ENCODE measurements at places on chromosomes 12 and 14.
A peak's percentile ranks its signal among the peaks of the same experiment; 100 is the strongest.

- DNase-seq: no peak
Measured at GRCh38 chr14:89540009-89540829, 123.2 kb upstream of the FOXN3 start.

DNA sequence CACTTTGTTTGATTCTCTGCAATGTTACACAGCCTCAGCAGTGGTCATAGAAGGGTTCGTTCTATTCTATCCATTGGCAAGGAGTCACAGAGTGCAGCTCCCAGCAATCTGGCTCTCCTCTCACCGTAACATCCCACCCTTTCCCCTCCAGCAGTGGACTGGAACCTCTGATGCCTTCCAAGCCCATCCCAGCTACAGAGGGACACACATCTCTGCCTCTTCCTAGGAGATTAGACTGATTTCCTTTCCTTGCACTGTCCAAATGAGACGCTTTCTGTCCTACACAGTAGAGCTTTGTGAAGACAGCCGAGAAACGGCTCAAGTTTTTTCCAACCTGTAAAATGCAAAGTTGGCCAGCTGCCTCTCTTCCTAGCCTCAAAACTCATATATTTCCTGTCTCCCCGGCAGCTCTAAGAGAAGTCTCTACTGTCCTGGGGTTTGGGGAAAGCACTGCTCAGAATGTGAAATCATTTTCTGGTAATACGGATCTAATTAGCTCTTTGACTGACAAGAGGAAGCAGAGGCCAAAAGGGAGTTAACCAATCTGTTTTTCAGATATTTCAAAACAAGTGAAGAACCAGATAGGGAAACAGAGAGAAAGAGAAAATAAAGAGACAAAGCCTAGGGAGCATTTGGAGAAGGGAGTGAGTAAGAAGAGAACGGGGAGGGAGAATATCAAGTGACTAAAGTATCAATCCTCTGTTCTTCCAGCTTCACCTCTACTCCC lies 516 bp downstream of the NINJ2 start:
- no peak for DNase-seq

DNA sequence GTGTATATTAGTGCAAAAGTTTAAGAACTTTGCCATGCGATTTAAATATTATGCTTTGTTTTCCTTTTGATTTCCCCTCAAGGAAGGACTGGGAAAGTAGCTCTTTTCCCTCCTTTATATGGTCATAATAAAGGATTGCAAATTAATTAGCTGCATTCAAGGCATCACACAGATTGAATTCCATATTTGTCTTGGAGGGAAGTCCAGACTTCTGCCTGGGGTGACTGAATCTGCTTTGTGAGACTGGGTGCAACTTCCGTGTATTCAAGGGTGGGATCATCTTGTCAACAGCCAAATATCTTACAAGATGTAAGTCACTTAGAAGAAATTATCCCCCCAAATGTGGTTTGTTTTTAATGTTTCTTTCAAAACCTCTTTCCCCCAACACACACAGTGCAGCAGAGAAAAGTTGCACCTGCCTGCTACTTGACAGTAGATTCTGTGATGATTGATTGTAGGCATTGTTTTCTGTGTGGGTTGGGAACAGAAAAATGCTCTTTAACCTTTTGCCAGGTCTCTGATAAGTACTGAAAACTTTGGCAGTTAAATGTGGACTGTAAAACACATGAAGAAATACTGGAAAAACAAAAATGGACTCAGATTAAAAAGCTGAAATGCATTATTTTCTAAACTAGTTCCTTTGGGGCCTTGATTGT lies 28.4 kb downstream of the STK38L start:
- no peak for DNase-seq

DNA sequence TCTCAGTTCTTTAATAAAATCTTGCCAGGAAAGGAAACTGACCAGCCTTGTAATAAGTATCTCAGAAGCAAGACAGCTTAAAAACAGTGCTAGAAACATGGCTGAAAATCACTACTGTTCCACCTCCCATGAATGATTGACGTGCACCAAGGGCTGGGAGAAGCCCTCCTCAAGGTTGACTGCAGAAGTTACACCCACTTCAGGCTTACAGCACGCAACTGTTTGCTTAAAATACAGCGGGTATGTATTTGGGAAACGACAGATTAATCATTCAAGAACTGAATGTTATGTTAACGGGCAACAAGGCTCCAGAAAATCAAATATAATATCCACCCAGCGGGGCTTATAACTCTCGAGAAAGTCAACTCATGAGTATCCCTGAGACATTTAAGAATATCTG lies 22.1 kb downstream of the PRKD1 start:
- DNase-seq: no peak

GRCh38 chr12:118330421-118331018 lies 42.2 kb downstream of the TAOK3 start:
- DNase-seq: no peak

GRCh38 chr12:11794751-11795150 lies 145.3 kb downstream of the ETV6 start:
- no peak for DNase-seq

DNA sequence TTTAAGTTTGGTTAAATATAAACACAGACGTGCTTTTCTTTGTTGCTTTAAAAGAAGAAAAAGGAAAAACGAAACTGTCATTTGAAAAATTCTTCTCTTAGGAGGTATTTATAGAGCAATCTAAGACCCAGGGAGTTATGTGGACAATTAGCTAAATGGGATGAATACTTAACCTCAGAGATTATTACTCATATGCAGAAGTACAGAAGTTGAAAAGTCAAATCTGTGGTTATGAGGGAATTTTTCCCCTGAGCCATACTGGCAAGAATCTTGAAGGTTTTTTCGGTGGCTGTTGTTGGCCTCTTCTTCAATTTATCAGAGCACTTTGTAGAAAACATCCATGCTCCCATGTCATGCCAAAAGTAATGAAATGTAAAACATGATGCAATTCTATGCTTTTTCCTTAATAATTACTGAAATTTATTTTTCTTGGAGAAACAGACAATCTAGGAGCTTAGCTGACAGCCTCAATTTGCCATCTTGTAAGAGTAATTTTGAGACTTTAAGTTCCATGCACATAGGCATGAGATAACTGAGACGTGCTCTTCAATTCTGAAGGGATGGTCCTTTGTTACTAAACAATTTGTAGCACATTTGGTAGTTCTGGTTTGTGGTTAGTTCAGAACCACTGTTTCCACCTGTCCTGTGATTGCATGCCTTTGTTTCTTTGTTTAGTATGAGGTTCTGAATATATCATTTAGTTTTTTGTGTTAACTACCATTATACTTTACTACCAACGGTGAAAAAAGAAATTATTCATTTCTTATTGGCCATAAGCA lies 126.6 kb downstream of the BCAT1 start:
- DNase-seq: no peak

DNA sequence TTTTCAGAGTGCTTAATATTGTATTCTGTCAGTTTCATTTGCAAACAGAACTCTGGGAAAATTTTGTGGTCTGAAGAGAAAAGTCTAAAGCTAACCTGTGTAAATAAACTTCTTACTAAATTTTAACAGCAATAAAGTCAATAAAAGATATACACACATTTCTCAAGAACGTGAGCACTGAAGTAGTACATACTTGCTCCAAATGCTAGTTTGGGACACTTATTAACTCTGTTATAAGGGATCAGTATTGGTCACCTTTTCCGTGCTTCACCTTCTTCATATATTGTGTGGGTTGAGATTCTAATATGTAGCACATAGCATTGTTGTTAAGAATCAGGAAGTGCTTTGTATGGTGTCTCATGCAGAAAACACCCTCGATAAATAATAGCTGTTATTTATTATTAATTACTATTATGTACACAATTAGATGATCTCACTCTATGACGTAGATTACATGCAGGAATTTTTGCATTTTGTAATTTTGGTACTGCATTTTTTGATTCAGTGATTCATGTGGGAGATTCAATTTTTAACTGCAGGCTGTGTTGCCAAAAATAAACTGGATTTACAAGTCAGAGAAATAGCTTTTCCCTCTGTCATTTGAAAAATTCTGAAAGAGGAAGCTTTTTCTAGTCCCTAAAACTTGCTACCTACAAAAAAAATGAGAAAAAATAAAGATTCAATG lies 300.9 kb downstream of the ACSS3 start:
- no peak for DNase-seq

DNA sequence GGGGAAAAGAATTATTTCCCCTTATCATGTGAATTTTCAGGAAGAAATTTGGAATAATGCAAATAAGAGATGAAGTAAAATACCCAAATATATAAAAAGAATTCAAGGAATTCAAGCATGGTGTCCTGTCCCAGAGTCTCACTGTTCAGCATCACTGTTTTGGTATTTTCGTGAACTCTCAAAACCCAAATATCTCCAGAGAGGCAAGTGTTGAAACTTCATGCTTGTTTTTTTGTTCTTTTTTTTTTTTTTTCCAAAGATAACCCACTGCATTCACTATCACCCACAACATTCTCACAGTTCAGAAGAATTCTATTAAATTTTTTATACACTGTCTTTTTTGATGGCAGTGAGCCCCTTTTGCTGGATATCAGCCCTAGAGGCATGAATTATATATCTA lies 354.9 kb downstream of the DIO2 start:
- no peak for DNase-seq

DNA sequence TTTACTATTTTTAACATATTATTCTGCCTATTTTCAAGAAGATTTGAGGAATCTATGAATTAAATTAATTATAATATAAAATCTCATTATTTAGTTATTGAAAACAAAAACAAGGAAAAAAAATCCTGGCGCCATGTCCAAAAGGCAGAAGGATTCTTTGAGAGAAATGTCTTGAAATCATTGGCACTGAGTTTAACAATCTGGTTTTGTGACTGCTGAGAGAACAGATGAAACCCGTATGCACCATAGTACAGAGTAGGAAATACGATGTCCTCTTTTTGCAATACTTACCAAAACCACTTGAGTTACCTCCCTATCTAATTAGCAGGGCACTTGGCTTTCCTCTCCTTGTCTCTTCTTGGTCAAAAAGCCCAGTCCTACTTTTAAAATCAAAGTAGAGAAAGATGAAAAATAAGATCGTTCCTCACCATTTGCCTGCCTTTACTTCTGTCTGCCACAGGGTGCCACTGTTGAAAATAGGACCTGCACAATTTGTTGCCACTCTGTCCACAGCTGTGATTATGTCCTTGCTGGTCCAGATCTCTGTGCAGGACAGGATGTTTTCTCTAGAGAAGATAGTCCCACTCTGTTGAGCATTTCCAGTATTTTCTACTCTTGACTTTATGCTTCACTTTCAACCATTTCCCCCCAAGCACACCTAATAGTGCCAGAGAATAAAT lies 179.7 kb downstream of the PDZRN4 start:
- DNase-seq: no peak

- peak; percentile 12 for DNase-seq
Measured at GRCh38 chr14:76647697-76648298, 113.5 kb upstream of the VASH1 start.

DNA sequence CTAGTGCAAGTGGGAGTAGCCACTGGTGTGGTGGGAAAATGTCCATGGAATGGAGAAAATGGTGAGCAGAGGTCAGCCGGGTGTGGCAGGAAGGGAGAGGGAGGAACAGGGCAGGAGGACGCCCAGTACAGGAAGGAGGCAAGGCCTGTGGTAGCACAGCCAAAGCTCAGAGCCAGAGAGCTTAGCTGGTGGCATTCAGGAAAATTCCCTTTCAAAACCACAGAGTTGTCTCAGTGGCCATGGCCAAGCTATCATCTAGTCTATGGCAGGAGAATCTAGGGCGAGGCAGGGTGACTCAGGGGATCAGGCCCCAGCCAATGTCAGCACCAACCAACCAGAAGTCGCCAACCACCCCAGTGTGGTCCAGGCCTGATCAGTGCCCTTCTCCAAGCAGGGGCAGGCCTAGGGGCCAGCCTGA lies 67.7 kb upstream of the DDX11 start:
- DNase-seq: no peak

DNA sequence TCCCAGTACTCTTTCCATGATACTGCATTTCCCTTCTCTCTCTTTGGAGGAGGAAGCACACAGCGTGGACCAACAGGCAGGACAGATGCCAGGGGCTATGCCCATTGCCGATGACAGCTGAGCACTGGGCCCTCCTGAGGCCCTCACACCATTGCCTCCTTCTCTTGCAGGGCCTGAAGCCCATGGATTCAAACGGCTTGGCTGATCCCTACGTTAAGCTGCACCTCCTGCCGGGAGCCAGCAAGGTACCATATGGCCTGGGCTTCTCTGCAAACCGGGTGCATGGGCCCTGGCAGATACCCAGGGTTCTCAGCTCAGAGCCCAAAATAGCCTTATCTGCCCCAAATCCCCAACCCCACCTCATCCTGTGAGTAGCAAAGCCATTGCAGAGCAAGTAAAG lies 25.2 kb upstream of the OAS1 start:
- DNase-seq: no peak

- DNase-seq: peak; percentile 14
Measured at GRCh38 chr12:70243510-70244371, 508 bp downstream of the CNOT2 start.

DNA sequence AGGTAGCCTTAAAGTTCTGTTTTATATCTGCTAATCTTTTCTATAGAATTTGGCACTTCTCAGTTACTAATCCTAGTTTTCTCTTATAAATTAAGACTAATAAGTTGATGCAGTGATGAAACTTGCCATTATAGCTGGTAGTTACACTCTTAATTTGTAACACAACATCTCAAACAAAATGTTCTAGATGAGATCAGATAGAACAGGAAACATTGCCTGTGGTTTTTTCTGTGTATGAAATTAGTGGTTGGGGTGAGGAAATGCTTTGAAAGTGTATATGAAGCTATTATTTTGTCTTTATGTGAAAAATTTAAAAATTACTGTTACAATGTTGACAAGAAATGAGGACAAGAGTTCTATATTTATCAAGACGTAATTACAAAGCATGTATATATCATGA lies 91.9 kb downstream of the PCNX1 start:
- DNase-seq: no peak

- DNase-seq: no peak
Measured at GRCh38 chr14:60566101-60566500, 57.2 kb downstream of the SIX6 start.

DNA sequence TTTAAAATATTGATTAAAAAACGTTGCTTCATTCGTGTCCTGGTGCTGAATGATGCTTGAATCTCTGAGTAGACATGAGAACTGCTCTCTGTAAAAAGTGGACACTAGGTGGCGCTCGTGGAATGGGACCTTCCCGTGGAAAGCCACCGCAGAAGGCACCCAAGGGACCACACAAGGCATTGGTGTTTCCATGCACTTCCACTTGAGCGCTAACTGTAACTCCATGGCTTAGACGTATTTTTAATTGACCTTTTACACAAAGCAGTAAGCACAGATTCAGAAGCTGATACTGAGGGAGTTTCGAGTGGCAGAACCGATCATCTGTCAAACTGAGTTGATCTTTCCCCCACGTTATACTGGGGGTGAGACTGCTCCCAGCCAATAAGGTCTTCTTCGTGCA lies 135.3 kb downstream of the PRKCH start:
- peak; percentile 59 for DNase-seq

- no peak for DNase-seq
Measured at GRCh38 chr12:87317302-87317701, 711.9 kb downstream of the C12orf50 start.

- no peak for DNase-seq
Measured at GRCh38 chr12:66678338-66679275, at the start of gene GRIP1. Gene GRIP1 (minus strand): TSS chr12:66679076. CDS start chr12:66678904, 172 bp downstream.

GRCh38 chr14:41548666-41549065 lies 58.0 kb upstream of the LRFN5 start:
- no peak for DNase-seq
